Activated T-helper 2 cell treated with anti-CD3 and anti-CD28 coated beads, Interferon-gamma antibody, Interleukin-2, Interleukin-4, amounts not matched to agents 10 μg/mL and 5 μg/mL and 100 μg/mL, durations not matched to agents 14 hours and 24 hours and 36 hours (primary cell): ENCODE measurements at places on chromosomes 4 and X. TPM values are rescaled to one million over a fixed set of nuclear protein-coding genes. Genes with fewer than 3 reads are reported as not detected.
A peak's percentile ranks its signal among the peaks of the same experiment; 100 is the strongest.

- no peaks in the 10 kb centered on the region for H3K4me1 ChIP-seq
- no peak for DNase-seq
- no peak overlapping the region for H3K27ac ChIP-seq
- no peaks in the 10 kb centered on the region for H3K27me3 ChIP-seq
Observed at GRCh38 chr4:172947594-172947993, 221.0 kb upstream of the GALNT7 start.

DNA sequence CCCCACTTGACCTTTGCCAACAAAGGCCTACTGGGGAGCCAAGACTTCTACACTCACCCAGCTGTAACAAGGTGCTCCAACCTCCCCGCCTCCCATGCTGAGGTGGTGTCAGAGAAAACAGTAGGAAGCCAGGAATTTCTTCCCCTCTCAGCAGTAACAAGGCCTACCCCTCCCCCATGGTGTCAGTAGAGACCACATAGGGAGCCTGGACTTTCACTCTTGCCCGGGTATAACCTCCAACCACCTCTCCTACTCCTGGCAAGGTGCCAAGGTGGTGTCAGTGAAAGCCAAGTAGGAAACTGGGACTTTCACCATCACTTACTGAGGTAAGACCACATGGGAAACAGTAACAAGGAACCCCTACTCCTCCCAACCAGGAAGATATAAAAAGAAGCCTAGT, 93.1 kb downstream of the SLC16A2 start:
- no peak overlapping the region for H3K27ac ChIP-seq
- H3K36me3 ChIP-seq: no peaks in the 10 kb centered on the region
- H3K27me3 ChIP-seq: no peaks in the 10 kb centered on the region
- peaks cover 7% of the 10 kb centered on the region for H3K4me1 ChIP-seq
- DNase-seq: no peak

GRCh38 chr4:80107374-80107773, 34.3 kb upstream of the ANTXR2 start:
- no peak overlapping the region for H3K27ac ChIP-seq
- peaks cover 31% of the 10 kb centered on the region for H3K27me3 ChIP-seq
- H3K4me1 ChIP-seq: no peaks in the 10 kb centered on the region
- DNase-seq: no peak

- DNase-seq: no peak
- peak overlapping the region; percentile 91 for H3K27ac ChIP-seq
- H3K4me1 ChIP-seq: peaks cover 19% of the 10 kb centered on the region
- no peaks in the 10 kb centered on the region for H3K36me3 ChIP-seq
Observed at GRCh38 chrX:155027509-155028066, 944 bp downstream of the FUNDC2 start.

GRCh38 chrX:30504309-30504708, 73.3 kb downstream of the TASL start:
- DNase-seq: no peak
- H3K27ac ChIP-seq: no peak overlapping the region
- no peak overlapping the region for H3K4me3 ChIP-seq
- H3K4me1 ChIP-seq: no peaks in the 10 kb centered on the region
- H3K36me3 ChIP-seq: no peaks in the 10 kb centered on the region
- peaks cover 11% of the 10 kb centered on the region for H3K27me3 ChIP-seq

The OTUD5 gene
- 73.9 and 77.9 TPM in 2 replicates for total RNA-seq

The CHRDL1 gene
- total RNA-seq: not detected in 2 replicates
